ENCODE measurements at places on chromosomes 5 and 9.

GRCh38 chr9:20848490-20848889 lies 164.4 kb downstream of the FOCAD start:
- no peak for DNase-seq

- no peak for DNase-seq
These were observed 100.7 kb downstream of the SLIT3 start for GRCh38 chr5:169200125-169200778.

DNA sequence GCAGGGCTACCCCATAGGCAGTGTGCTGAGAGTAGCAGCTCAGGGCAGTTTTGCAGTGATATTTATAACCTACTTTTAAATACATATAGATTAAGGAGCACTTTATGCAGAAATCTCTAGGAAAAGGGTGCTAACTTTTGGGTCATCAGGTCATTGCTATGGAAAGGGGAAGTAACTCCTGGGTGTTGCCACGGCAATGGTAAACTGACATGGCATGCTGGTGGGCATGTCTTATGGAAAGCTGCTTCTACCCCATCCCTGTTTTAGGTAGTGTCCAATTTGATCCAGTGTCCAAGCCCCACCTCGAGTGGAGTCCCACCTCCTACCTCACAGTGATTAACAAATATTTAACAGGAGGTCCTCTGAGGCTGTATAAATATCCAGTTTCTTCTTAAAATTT lies 56.8 kb upstream of the XPA start:
- DNase-seq = no peak

DNA sequence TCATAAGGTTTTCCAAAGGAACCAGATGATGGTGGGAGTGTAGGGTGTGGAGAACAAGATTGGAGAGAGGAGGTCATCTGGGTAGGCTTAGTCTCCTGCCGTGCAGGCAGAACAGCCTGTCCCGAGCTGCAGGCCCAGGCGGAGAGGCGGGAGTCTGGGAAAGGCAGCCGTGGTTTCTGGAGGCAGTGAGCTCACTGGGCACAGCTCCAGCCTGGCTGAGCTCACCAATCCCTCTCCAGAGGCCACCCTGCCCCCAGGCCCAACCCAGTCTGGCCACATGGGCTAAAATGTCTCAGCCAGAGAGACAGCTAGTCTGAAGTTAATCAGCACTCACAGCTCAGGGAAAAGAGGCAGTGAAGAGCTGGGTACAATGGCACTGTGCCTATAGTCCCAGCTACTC lies 12.3 kb downstream of the P4HA2 start:
- DNase-seq = no peak

- DNase-seq = no peak
These were observed 43.4 kb upstream of the BICD2 start for GRCh38 chr9:92807757-92808725.

DNA sequence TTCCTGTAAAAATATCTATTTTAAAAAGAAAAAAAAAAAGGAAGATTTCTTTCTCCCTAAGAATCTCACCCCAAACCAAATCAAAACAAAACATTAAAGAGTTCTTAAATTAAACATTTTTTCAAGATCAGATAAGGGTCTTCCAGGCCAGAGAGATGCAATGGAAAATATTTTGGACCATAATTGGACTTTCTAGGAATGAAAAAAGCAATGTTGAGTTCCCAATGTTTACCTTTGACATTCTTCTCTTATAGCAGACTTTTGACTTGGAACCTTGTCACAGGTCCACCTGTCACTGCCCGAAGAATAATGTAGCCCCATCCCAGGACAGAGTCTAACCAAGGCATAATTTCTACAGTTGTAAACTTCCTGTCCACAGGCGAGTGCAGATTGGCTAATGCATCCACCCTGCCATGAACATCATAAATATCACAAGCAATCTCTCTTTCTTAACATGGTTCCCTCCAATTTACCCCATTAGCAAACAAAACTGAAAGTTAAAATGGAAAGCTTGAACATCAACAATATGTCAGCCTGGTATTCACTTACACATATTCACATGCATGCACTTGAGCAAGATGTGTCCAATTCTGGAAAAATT lies 121.7 kb upstream of the ZNF366 start:
- DNase-seq = no peak

- DNase-seq = no peak
These were observed 4.1 kb downstream of the C9orf85 start for GRCh38 chr9:71915495-71915894.

- no peak for DNase-seq
These were observed 94.7 kb upstream of the DMAC1 start for GRCh38 chr9:7894231-7894630.
